ENCODE measurements at places on chromosomes 3 and 15.
A peak's percentile ranks its signal among the peaks of the same experiment; 100 is the strongest.

- no peak for DNase-seq
Measured at GRCh38 chr3:48294611-48295263, 38.7 kb downstream of the SPINK8 start.

DNA sequence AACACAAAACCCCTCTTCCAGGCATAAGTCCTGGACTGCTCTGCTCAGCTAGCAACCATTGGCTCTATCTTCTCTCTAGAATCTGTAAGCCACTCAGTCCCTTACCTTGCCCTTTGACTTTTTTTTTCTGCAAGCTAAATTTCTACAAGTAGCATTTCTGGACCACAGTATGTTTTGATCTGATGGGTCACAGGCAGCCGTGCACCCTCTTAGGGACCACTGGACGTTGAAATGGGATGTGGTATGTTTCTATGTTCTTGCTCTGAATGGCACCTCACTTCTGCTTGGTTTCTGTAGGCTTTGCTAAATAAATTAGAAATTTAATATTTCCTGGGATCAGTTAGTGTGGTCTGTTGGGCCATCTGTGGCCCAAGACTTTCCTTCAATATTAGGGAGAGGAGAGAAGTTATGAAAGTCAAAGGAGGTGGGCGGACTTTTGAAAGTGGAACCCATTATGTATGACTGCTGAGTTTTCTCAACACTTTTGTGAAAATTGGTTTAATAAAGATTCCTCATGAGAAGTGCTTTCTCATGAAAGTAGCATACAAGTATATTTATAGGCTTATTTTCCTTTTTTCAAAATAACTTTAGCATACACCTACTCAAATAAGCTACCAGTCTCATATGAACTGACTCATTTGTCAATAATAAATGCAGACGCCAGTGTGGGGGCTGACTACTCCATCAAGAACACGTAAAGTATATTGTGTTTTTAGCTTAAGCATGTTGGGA is 18.4 kb upstream of the TIPARP start:
- no peak for DNase-seq

GRCh38 chr3:141386611-141387111 is 18.4 kb downstream of the ZBTB38 start:
- no peak for DNase-seq

DNA sequence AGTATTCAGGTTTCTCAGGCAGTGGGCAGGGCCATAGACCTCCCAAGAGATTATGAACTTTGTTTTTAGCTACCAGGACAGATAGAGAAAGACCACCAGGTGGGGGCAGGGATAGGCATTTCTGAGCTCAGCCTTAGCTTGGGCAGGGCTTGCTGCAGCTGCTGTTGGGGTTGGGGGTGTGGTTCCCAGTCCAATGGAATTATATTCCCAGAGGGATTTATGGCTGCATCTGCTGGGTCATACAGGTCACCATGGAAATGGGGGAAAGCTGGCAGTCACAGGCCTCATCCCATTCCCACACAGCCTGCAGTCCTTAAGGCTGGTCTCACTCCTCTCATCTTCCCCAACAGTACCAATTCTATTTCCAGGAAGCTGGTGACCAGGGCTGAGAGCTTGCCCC is 144.6 kb upstream of the ZPLD1 start:
- DNase-seq: no peak

DNA sequence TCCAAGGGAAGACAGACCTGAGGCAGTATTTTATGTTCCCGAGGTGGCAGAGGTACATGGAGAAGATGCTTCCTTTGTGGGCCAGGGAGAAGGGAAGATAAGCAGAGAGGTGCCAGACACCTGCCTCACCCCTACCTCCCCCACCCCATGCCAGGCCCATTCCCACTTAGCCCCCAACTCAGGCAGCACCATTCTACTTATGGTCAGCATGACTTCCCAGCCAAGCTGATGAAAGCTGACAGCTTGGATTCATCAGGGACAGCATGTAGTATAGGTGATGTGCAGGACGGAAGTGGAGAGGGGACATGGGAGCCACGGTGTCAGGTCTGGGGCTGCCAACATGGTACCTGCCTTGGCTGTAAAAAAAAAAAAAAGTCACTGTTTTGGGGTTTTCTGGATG is 57.5 kb upstream of the CSPG4 start:
- no peak for DNase-seq

DNA sequence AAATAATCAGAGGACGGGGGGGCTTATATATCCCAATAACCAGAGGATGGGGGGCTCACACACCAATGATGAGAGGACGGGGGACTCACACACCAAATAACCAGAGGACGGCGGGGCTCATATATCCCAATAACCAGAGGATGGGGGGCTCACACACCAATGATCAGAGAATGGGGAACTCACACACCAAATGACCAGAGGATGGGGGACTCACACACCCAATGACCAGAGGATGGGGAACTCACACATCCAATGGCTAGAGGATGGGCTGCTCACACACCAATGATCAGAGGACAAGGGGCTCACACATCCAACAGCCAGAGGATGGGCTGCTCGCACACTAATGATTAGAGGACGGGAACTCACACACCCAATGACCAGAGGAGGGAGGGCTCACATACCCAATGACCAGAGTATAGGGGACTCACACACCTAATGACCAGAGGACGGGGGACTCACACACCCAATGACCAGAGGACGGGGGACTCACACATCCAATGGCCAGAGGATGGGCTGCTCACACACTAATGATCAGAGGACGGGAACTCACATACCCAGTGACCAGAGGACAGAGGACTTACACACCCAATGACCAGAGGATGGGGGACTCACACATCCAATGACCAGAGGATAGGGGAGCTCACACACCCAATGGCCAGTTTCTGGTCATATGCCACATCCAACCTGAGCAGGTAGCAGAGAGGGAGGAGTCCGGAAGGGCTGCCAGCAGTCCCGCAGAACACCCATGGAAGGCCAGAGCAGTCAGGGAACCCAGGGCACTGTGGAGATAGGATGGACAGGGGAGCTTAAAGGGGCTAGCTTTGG is 10.6 kb downstream of the RAB6B start:
- DNase-seq: no peak

DNA sequence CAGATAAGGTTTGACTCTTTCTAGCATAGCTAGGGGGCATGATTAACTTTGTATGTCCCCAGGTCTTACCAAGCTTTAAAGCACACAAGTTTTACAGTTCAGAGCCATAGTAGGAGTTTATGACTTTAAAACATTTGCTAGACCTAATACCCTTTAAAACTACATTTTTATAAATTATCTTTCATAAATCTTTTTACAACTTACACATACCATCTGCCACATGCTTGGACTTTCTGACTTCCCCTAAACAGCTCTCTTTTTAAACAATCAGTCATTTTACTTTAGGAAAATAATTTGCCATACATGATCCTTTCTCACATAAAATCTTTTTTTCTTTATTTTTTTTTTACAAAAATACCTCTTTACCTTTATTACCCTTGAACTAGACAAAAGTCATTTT is 735.3 kb upstream of the CADM2 start:
- DNase-seq: no peak

- DNase-seq: no peak
Measured at GRCh38 chr15:92473756-92474155, 80.1 kb downstream of the ST8SIA2 start.

- DNase-seq: no peak
Measured at GRCh38 chr3:152496716-152497115, 228.0 kb downstream of the MBNL1 start.

GRCh38 chr3:129001101-129001805 is at the start of gene EFCC1:
Gene EFCC1 (plus strand): TSS chr3:129001304. CDS start chr3:129001629, 325 bp downstream.
- no peak for DNase-seq

- no peak for DNase-seq
Measured at GRCh38 chr3:110067527-110067926, 730.2 kb upstream of the DPPA4 start.

DNA sequence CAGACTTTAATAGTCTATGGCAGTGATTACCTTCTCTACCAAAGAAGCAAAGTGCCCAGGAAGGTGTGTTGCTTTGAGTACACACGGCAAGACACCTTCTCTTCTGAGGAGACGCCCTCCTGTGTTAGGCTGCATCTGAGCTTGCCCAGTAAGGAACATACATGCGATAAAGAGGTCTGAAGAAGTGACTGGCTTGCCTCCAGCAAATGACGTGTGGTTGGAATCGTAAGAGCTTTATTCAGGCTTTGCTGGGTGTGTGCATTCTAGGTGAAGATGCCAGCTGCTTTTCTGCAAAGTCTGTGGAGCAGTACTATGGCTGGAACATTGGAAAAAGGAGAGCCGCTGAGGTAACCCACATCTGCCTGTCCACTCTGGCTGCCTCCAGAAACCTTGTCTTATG is 22.4 kb downstream of the MAP6D1 start:
- DNase-seq: no peak

GRCh38 chr3:106728315-106729098 is 648.7 kb upstream of the CCDC54 start:
- DNase-seq: no peak

DNA sequence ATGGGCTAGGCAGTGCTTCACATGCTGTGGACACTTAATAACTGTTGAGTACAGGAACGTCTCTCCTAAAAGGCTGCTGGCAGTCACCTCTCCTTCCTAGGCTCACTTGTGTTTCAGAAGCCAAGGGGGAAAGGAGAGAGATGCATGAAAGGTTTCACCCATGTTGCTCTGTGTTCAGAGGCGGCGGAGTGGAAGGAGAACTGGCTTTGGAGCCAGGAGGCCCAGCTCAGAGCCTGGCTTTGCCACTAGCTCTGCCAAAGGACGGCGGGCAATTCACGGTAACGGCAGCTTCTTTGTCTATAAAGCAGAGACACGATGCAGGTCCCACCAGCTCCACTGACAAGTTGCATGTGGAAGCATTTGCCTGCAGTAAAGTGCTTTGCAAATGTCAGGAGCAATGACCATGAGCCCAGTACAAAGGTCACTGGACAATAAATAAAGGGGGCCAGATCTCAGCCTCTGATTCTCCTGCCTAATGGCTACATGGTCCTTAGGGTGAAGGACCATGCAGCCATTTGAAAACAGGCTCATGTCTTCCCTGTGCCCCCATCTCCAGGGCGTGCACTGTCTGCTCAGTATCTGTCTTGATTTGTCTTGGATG is 171.7 kb upstream of the TLE3 start:
- DNase-seq: no peak

DNA sequence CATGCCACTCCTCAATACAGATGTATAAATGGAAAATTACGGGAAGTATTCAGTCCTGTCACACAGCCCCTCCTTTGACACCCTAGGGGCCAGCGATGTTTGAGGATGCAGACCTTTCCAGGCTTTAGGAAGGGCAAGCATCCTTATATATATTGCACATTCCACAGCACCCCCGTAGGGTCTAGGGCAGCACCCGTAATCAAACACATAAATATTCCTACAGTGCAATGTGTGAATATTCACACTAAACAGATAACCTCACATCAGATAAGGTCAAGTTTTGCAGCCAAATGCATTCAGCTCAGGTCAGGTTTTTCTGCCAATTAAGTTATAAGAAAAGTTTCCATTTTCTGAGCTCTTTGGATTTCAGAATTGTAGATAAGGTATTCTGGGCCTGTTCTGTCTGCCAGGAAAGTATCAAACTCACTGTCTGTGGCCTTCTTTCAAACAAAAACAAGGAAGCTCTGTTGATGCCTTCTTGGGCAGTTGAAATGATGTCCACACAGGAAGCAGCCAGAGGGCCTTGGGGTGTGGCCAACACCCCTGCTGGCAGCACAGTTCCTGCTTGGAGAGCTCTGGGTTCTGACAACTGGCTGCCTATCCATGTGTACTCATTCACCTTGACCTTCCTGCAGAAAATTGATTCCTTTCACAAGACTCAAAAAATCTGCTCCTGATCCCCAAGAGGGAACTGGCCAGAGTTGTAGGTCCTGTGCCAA is 427.0 kb downstream of the NTRK3 start:
- peak; percentile 31 for DNase-seq

- DNase-seq: peak; percentile 81
Measured at GRCh38 chr15:90201130-90201943, at the start of gene SEMA4B. Gene SEMA4B (plus strand): TSS chr15:90201330. CDS start chr15:90201579, 249 bp downstream.

DNA sequence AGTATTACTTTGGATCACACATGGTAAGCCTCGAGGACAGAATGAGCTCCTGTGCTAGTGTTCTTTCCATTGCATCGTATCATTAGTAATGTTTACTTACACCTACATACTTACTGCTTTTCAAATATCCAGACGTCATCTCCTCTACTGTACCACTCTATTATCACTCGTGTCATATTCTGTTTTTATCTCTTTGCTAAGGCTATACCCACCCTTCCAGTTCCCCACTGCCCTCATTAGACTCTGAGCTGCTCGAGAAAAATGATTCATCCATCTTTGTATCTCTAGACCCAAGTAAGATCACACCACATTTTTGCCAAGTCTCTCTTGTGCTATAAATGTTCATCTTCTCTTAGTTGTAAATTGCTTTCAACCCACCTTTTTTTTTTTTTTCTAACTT is 245.7 kb downstream of the TIGIT start:
- DNase-seq: no peak

DNA sequence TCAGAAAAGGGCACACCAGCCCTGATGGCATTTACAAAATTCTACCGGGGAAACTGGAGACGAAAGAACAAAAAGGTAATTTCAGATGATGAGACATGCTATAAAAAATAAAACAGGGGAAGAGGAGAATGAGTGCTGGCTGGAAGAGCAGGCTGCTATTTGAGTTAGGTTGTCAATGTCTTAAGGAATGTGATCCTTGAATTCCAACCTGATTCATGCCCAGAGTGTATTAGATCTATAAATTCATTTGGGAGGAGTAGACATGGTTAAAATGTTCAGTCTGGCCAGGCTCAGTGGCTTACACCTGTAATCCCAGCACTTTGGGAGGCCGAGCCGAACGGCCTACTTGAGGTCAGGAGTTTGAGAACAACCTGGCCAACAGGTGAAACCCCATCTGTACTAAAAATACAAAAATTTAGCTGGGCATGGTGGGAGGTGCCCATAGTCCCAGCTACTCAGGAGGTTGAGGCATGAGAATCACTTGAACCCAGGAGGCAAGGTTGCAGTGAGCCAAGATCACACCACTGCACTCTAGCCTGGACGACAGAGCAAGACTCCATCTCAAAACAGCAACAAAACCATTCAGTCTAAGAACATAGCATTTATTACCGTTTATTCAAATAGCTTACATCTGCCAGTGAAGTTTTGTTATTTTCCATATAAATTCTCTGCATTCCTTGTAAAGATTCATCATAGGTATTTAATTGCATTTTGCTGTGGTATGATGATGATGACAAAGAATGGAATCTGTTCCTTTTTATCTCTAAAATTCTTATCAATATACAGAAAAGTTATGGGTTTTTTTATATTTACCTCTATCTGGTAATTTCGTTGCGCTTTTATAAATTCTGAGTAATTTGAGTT is 126.7 kb upstream of the NR2E3 start:
- DNase-seq: no peak

DNA sequence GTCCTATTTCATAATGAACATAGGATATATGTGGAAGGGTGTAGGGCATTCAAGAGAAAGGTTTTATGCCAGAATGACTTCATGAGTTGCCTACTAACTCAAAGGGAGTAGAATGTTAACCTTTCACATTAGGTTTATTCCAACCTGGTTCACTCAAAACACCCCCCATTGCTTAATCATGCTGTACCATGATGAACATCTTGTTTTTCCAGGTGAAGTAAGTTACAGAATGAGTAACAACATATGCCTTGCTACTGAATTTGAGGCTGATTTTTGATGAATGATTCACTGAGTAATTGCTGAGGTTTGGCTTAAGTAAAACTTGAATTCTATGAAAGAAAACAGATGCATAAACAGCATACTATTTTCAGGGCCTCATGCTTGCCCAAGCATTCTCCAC is 5.9 kb upstream of the CLDN16 start:
- DNase-seq: no peak

Data from CD14-positive monocyte (primary cell).